Activated T-cell treated with anti-CD3 and anti-CD28 coated beads, Interleukin-2, amount 50 U/mL, for 24 hours (primary cell): ENCODE measurements at places on chromosomes 12 and 14.
A peak's percentile ranks its signal among the peaks of the same experiment; 100 is the strongest.

GRCh38 chr12:80293347-80293746, 150.7 kb upstream of the PTPRQ start:
- no peak for DNase-seq

DNA sequence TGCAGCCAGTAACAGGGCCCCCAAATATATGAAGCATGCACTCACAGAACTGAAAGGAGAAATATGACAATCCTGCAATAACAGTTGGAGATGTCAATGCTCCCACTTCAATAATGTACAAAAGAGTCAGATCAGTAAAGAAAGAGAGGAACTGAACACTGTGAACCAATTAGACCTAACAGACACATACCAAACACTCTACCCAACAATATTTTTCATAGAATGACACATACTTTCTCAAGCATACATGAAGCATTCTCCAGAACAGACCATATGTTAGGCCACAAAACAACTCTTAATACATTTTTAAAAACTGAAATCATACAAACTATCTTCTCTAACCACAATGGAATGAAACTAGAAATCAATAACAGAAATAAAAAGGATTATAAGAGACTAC, 80.2 kb downstream of the ELK3 start:
- DNase-seq, result no peak

DNA sequence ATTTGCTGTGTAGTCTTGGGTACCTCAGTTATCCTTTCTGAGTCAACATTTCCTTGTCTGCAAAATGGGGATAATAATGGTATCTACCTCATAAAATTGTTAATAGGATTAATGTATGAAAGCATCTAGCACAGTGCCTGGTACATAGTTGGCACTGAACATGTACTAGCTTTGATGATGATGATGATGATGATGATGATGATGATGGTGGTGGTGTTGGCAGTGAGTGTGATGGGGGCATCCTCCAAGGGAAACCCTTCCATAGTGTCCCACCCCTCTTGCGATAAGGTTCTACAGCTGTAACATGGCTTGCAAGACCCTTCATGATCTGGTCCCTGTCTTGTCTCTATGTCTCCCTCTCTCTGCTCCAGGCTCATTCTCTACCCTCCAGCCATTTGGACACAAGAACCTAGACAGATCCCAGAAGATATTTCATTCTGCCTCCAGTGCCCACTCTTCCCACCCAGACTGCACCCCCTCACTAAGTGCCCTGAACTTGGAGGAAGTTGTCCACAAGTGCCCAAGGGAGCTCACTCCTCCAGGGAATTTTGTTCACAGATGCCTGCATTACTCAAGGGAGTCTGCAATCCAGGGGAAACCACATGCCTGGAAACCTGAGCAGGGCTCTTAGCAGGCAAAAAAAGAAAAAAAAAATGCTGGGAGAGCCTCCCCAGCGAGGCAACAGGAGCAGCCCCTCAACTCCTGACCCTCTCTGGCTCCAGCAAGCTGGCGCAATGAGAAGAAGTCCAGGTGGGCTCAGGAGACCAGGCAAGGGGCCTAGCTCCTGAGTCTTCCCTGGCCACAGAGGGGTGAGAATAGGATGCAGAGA, 10.1 kb upstream of the BDKRB1 start:
- DNase-seq, result no peak

GRCh38 chr12:89494411-89495231, 30.0 kb downstream of the GALNT4 start:
- peak; percentile 73 for DNase-seq

DNA sequence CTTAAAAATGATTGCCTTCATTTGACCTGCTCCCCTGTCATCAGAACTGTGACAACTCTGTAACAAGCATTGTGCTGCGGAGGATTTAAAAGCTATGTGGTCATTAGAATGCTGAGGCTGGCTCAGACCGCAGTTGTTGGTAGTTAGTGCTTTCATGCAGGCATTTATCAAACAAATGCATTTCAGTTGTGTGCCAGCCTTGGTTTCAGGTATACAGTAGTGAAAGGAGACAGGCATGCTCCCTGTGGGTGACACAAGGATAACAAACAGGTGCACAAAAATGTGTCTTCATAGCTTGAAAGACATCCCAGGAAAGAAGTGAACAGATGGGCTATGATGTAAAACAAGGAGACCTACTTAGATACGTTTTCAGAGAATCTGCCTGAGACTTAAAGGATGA, 60.6 kb downstream of the MARK3 start:
- no peak for DNase-seq

DNA sequence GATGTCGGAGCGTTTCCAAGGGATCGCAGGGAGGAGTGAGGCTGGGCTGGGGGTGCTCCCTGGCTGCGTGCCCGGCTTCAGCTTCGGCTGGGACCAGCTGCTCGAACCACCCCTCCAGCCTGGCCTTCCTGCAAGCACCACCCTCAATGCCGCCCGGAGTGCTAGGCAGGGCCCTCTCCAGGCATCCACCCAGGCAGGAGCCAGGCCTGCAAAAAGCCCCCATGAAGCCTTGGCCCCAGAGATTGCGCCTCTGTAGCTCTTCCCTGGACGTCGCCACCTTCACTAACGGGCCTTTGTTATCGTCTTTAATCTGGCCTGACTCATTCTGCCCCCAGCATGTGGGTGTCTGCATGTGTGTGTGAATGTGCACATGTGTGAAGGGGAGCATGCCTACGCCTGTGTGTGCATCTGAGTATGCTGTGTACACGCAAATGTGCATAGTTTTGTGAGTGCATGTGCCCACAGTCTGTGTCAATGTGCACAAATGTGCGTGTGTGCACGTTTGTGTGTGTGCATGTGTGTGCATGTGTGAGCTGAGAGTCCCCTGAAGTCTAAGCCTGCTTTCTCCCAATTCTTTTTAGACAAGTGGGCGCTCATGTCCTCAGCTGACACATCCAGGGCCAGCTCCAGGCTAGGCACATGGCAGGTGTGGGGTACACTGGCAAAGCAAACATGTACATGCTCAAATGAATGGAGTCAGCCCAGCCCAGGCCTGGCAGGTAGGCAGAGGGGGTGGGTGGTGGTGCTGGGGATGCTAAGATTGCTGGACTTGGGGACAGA, 195.4 kb upstream of the C14orf180 start:
- DNase-seq, result peak; percentile 23

- no peak for DNase-seq
Observed at GRCh38 chr14:72754949-72755348, 139.0 kb downstream of the DPF3 start.

GRCh38 chr14:69688299-69688649, 76.9 kb downstream of the SUSD6 start:
- DNase-seq, result no peak

DNA sequence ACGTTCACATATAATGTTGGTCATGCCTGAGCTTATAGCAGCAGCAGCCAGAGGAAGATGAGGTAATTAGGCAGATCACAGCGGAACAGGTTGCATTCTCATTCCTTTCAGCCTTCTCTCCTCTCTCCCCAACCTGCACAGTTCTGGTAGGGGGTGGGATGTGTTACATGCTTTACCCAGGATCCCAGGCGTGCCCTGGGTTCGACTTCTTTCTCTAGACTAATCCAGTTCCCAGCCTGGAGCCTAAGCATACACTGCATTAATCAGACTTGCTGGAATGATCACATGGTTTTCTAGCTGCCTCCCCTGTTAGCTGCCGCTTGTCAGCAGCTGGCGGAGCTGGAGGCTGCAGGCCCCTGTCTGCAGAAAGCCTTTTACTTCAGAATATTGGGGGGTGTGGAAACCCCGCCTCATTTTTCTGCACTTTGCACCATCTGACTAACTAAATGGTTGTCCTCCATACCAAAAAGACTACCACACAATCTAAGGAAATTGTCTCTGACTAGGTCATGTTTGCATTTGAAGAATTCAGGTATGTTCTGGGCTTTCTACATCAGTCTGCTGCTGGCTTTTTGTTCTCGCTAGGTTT, 46.0 kb upstream of the EVL start:
- DNase-seq, result no peak
